ENCODE measurements at places on chromosomes 2 and 18.

DNA sequence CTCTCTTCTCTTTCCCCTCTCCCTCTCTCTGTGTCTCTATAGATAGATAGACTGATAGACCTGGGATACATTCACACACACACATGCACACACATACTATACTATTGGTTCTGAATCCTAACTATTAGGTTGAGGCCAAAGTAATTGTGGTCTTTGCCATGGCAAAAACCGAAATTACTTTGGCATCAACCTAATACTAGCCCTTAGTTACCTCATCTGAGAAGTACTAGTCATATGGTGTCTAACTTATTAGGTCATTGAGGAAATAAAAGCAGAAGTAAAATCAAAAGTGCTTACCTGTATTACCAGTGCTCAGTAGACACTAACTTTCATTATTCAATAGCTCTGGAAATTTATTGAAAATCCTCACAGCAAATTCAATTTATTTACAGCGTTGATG lies 451.5 kb downstream of the EPHA4 start:
- no peak for DNase-seq

DNA sequence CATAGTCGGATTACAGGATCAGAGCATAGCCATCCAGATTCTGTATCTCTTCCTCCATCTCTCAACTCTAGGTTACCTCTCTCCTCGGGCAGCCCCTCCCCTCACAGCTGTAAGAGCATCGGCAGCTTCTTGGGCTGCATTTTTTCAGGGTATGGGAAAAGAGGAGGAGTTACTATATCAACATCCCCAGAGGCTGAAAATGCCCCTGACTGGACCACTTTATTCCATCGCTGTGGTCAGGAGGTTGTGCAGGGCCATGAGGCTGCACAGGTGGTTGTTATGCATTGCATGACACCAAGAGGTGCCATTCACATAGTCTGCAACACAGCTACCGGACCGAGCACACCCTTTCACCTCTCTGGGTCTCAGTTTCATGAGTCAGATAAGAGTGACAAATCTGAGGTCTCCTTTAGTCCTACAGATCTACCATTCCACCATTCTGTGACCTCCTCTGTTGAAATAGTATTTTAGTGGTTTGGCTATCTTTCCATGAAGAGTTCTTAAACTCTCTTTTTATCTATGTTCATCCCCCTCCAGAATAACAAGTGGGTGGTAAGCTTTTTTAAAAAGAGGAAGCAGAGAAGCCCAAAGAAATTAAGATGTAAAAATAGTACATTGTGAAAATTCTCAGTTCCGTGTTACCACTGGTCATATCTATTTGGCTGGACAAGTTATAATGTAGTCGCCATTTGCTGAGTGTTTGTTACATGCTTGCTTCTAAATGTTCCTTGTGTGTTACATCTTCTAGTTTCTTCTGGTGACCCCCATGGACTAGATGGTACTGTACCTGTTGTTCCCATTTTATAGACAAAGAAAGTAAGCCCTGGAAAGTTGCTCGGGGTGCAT lies 56.6 kb upstream of the SLC1A4 start:
- DNase-seq: no peak

DNA sequence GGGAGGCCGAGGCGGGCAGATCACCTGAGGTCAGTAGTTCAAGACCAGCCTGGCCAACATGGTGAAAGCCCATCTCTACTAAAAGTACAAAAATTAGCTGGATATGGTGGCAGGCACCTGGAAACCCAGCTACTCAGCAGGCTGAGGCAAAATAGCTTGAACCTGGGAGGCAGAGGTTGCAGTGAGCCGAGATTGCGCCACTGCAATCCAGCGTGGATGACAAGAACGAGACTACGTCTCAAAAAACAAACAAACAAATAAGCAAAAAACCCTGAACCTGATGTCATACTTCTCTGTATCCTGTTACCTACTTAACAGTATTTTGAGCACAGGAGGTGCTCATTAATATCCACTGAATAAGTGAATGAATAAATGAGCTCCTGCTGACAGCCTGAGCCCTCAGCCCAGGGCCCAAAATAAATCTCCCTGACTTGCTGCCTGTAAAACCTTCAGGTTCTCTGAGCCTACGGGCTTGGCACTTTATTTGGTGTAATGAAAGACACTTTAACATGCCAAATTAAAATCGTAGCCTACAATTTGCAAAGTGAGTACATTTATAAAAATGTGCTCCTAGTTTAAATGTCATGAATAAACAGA lies 215.1 kb downstream of the ZNF385B start:
- no peak for DNase-seq

- DNase-seq: peak; percentile 75
Measured at GRCh38 chr2:232486558-232487384, 863 bp downstream of the ECEL1 start.

GRCh38 chr2:97840198-97840597 lies 126.8 kb downstream of the ZAP70 start:
- DNase-seq: no peak

DNA sequence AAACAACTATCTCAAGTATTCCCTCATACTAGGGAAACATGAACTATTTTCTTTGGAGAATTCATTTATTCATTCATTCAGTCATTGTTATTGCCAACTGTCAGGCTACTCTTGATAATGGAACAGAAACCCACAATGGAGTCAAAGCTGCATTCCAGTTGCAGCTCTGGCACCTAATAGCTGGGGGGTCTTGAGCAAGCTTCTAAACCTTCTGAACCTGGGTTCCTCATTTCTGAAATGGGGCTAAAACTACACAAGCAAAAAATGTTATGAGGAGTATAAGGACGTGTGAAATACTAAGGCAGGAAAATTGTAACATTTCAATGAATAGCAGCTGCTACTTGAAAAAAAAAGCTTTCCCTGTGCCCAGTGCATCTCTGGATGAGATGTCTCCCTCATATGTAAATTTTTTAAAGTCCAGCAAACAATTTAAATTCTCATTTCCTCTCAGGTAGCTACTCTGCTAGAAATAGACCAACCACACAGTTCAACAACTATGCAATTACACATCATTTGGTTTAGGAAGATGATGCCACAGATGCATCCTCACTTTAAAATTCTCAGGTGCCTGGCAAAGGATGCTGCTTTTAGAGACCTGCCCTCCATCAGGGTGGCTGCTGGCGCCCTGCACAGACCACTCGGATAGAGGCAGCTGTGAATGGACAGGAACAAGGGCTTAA lies 38.5 kb downstream of the SPRED2 start:
- no peak for DNase-seq

GRCh38 chr18:67672155-67672554 lies 155.6 kb upstream of the DSEL start:
- no peak for DNase-seq

- DNase-seq: peak; percentile 43
Measured at GRCh38 chr2:239913636-239914417, 111.3 kb downstream of the NDUFA10 start.

- no peak for DNase-seq
Measured at GRCh38 chr2:29367986-29368658, 252.9 kb downstream of the CLIP4 start.

DNA sequence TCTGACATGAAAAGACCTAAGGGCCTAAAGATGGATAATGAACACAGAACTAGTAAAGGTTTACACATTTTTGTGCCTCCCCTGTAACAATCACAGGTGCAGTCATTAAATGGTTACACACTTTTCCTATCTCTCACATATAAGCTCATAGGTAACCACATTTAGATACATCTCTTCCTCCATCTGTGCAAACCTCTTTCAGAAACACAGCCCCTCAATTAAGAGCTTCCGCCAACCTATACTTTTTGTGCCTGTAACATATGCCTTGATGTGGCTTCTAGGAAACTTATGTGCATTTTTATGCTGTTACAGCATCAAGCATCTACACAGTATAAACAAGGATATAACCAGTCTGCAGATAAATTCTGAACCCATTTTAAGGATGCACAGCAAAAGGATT lies 643.3 kb downstream of the BCL11A start:
- no peak for DNase-seq

GRCh38 chr2:237863102-237863511 lies 3.7 kb downstream of the RAMP1 start:
- DNase-seq: no peak

DNA sequence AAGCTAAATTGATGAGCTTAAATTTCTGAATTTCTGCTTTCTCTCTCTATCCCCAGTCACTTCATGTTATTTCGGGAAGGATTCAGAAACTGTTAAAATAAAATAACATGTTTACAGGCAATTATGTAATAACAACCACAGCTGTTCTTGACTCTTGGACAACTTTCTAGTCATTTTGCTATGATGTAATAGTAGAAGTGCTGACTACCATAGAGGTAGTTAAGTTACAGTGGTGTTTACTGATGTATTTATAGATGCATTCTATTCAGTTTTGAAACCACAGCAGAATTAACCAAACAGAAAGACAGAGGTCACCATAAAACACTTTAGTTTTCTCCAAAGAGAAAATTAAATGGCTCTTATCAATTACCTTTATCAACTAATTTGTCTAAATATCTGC lies 1292.0 kb upstream of the CHAC2 start:
- DNase-seq: no peak

DNA sequence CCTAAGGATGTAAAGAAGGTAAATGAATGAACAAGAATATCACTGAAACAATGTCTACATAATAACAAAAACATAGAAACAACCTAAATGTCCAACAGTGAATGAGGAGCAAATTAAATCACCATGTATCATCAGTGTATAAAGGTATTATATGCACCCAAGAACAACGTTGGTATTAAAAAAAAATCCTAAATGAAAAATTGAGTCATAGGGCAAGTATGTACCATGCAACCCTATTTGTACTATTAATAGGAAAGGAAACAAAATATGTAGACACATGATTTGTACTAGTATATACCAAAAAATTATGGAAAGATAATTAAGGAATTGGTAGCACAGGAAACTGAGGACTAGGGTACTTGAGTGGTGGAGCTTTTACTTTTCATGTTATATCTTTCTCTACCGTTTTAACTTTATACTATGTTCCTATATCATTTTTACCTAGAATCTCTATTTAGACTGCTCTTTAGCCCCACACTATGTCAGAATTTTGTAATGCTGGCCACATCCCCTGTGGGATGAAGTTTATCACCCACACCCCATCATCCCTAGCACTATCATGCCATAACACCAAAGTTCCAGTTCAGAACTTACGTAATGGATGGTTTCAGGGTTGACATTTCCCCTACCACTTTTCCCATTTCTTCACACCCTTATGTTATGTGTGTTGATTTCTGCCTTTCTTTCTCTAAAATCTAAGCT lies 25.6 kb downstream of the IKZF2 start:
- no peak for DNase-seq

DNA sequence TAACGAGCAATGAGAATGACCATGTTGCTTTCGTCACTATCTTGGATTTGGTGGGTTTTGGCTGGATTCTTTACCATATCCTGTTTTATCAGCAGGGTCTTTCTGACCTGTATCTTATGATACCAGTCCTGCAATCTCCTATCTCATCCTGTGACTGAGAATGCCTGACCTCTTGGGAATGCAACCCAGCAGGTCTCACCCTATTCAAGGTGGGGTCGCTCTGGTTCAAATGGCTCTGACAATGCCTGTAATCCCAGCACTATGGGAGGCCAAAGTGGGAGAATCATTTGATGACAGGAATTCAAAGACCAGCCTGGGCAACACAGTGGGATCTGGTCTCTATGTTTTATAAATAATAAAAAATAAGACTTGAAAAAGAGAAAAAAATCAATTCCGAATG lies 173.5 kb downstream of the ACTR3 start:
- DNase-seq: no peak

GRCh38 chr2:12304564-12305171 lies 412.1 kb upstream of the TRIB2 start:
- no peak for DNase-seq

GRCh38 chr2:238513346-238513745 lies 86.6 kb downstream of the ASB1 start:
- peak; percentile 78 for DNase-seq

DNA sequence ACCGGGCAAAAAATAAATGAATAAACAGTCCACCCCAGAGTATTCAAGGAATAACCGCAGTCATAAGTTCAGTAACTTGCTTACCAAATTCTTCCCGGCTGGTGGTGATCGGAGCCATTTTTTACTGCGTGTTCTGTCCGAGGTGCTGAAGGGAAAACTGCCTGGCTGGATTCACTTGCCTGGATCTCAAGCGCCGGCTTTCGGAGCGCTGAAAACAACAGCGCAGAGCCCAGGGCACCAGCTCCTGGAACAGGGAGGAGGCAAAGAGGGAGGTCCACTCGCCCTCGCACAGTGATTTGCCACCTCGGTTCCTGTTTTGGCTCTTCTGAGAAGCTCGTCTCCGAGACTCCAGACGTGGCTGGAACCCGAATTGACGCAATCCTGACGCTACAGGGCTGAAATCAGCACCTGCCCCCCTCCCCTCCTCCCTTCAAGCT lies at the start of gene SYT4:
SYT4 (minus strand) TSS at position 327 of the 437 bp plus-strand sequence; CDS start at position 118, 209 bp downstream.
- peak; percentile 76 for DNase-seq

DNA sequence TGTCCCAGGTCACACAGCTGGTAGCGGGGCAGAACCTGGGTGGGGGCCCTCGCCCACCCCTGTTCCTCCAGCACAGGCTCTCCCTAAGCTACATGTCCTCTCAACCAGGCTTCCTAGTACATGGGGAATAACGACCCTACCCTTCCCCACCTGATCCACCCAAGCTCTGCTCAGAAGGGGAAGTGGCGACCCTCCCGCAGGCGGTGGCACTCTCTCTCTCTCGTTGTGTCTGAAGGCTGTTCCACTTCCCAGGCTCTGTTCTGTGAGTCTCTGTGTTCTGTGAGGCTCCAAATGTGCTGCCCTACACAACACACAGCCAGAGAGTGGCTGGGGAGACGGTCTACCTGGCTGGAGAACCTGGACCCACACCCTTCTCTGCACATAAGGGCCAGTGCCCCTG lies 135.8 kb downstream of the COPS8 start:
- DNase-seq: no peak

GRCh38 chr2:143533846-143534245 lies 404.6 kb downstream of the ARHGAP15 start:
- no peak for DNase-seq

DNA sequence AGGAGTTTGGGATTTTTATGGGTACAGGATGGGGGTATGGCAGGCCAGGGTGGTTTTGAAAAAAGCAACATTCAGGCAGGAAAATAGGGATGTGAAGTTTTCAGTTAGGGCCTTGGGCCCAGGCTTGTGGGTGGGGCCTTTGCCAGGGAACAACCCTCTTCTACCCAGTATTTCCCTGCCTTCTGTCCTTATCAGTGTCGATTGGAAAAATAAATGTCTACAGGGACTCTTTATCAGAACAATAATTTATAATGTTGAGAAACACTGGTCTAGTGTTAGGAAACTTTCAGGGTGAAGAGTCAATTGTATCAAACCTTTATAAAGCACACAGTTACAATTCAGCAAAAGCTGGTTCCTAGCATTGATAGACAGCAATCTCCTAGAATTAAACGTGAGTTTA lies 214.1 kb upstream of the NABP1 start:
- no peak for DNase-seq

- peak; percentile 58 for DNase-seq
Measured at GRCh38 chr18:70931942-70932814, 643.3 kb downstream of the SOCS6 start.
